GM12864 (cell line): ENCODE measurements at places on chromosomes 6 and 20.

DNA sequence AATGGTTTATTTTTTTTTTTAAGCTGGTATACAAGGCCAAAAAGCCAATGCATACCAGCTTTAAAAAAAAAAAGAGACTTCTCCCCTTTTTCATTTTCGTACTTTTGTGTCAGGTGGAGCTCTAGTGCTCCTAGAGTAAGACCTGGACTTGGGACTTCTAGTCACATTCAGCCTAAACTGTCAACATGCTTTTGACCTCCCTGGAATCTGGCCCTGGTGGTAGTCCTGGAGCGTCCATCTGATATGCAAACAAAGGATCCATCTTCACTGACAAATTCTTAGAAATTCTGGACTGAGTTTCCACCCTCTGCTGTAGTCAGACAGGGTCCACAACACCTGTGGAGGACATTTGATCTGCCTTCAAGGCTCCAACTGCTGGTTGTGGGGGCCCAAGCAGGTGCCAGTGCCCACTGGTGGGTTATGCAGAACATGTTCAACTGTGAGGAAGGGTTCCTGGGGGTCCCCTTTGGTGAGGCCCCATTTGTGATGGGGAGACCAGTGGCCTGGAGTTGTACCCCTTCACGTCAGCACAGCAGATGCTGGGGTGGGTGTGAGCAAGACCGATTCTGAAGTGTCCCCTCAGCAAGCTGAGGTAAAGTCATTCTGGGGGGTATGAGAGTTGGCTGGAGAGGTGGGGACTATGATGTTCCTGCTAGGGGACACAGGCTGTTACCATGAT lies 12.6 kb upstream of the PCMTD2 start:
- DNase-seq: no peak

DNA sequence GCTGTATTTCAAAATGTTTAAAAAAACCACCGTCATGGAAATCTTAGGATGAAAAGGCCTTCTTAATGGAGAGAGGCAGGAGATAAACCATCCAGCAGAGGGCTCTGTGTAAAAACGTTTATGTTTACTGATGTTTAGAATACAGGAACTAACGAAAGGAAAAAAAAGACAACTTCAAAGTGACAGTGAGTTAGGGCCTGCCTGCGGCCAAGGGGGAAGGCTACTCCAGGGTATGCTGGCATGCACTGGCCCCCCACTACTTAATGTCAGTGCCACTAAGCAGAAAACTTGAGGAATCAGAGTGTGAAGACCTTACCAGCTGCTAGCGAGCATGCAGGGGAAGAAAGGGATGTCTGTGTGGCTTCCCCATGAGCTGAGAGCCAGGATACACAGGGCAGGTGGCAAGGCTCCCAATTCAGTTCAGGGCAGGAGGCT lies 47.7 kb downstream of the AKAP7 start:
- DNase-seq: no peak

DNA sequence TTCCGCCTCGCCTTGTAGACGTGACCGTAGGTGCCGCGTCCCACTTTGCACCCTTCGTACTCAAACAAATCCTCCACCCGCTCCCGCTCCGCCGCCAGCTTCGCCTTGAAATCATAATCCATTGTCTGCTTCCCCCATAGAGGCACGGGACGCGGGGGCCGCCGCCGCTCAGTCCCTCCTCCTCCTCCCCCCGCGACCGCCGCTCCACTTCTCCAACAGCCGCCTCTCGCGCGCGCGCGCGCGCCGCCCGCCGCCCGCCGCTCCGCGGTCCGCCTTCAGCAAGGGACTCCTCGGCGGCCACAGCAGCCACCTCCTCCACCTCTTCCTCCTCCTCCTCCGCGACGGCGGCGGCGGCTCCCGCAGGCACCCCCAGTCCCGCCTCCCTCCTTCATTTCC lies 256 bp downstream of the CDK19 start:
- DNase-seq: no peak

DNA sequence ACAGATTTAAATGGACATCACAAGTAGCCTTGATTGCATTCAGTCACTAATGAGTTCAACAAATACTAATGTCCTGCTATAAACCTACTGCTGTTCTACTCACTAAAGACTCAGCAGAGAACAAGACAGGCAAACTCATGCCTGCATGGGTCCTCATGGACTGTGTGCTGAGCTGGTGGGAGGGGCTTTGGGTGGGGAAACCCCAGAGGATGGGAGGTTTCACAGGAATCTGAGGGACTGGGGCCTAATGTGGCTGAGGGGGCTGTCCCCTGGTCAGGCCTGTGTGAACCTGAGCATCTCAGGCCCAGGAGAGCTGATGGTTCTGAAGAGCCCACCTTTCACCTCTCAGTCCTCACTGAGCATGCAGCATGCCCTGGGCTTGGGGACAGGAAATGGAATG lies 1.4 kb downstream of the CST8 start:
- no peak for DNase-seq

GRCh38 chr6:14066782-14067406 lies 50.7 kb upstream of the CD83 start:
- no peak for DNase-seq
